ENCODE measurements at places on chromosomes 3 and 15.

DNA sequence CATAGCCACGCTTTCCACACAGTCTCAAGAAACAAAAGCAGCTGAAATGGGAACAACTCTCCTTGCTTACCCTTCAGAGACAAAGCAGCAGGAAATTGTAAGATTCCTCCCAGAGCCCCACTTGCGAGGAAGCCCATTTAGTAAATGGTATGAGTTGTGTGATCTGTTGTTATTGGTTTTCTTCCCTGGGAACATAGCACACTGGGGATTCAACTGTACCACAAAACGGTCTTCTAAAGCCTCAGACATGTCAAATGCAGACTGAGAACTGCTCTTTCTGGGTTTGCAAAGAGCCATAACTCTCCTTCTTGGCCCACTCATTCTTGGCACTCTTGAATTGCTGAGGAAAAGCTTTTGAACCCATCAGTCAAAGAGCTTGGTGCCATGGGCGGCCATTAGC, 101.0 kb upstream of the COL8A1 start:
- no peak for DNase-seq

- DNase-seq, result no peak
Measured at GRCh38 chr3:127135241-127136023, 57.5 kb upstream of the PRR23E start.

GRCh38 chr3:145058483-145058882, 1086.9 kb downstream of the DIPK2A start:
- DNase-seq, result no peak

GRCh38 chr3:33318710-33319380, 41.6 kb downstream of the FBXL2 start:
- no peak for DNase-seq

DNA sequence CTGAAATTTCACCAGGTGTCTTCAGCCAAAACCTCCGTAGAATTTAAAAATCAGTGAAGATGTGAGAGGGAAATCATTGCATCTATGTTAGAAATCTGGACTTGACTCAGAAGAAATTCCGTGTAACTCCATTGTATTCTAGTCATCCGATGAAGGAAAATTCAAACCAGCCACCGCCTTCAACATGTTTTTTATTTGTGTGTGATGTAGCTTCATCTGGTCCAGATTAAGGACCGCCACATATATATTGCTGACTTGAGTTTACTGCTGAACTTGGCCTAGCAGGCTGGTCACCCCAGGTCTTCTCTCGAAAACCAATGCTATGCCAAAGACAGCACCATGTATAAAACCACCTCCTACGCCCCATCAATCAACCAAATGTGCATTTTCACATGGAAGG, 120.9 kb downstream of the FOXP1 start:
- no peak for DNase-seq
